Left colon (tissue), 2 donors: ENCODE measurements at places on chromosomes 16 and 17.

- peak; percentile 71 for DNase-seq
These were observed 11.0 kb downstream of the HEXIM2 start for GRCh38 chr17:45172541-45173286.

GRCh38 chr16:82835487-82836155 is 208.9 kb downstream of the CDH13 start:
- no peak for DNase-seq

DNA sequence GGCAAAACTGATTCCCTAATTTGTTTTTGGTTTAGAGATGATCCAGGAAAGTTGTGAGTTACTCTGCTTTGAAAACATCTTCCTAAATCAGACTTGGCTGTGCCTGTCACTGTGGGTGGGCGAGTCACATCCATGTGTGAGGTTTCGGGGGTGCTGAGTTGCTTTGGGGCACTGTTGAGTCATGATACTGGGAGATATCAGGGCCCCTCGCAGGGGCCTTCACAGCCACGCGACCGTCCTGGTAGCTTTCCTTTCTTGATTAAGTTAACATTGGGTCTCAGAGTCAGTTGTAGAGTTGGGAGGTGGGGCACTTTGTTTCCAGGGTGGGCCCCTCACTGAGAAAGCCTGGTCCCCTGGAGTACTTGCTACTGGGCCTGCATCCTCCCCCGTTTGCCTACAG is 58.3 kb upstream of the LGALS9 start:
- DNase-seq = no peak

- no peak for DNase-seq
These were observed 44.4 kb upstream of the GPRC5B start for GRCh38 chr16:19929062-19929511.
